ENCODE measurements at places on chromosomes 3 and 15.
A peak's percentile ranks its signal among the peaks of the same experiment; 100 is the strongest.

GRCh38 chr15:93283854-93284253 lies 194.8 kb upstream of the RGMA start:
- no peak for DNase-seq

GRCh38 chr15:31265871-31266711 lies 60.5 kb upstream of the KLF13 start:
- peak; percentile 70 for DNase-seq

DNA sequence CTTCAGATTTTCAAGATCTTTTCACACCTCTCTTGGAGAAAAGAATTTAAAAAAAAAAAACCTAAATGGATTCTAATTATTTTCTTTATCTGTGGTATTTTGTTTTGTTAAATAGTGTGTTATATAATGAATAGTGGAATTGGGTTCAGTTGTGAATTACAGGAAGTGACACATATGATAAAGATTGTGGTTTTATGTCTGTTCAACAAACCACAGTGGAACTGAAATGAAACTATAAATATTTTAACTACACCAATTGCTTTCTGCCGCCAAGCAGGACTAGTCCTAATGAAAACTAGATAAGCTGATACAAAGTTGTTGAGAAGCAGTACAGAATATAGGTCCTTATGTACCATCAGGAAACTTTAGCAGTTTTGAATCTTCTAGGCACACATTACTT lies 121.6 kb downstream of the UBE2E2 start:
- DNase-seq: no peak

DNA sequence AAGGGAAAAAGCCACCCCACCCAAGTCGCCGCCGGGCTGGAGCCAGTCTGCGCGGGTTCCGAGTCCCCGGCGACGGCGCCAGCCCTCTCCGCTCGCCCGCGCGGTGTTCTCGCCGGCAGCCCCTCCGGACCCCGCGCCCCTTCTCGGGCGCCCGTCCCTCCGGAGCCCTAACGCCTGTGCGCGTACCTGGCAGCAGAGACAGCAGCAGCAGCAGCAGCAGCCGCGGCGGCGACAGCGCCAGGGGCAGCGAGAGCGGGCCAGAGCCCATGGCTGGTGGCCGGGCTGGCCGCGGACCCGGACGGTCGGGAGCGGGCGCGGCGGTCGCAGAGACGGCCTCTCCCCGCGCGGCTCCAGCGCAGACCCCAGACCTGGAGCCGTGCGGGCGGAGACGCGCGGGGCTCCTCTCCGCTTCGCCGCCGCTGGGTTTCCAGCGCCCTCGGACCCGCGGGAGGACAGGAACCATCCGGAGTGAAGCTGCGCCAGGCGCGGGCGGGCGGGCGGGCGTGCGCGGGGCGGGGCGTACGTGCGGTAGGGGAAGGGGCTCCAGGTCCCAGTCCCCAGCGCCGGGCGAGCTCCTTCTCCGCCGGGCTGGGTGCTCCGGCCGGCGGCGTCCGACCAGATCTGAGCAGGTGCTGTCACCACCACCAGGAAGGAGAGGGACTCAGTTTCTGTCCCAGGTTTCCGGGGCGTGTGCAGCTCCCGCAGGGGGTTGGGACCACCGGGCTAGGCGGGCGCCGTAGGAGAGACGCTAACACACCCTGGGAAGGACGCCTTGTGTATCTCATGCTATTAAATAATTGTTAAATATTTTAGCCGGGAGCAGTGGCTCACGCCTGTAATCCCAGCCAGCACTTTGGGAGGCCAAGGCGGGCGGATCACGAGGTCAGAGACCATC lies at the start of gene CHRNA3:
Gene CHRNA3 (minus strand): TSS at position 470 of the 895 bp plus-strand sequence. CDS start 202 bp downstream, at position 268.
- no peak for DNase-seq

GRCh38 chr3:187899246-187899645 lies 154.0 kb upstream of the BCL6 start:
- no peak for DNase-seq

- no peak for DNase-seq
Measured at GRCh38 chr3:20052851-20053250, 12.6 kb downstream of the KAT2B start.

DNA sequence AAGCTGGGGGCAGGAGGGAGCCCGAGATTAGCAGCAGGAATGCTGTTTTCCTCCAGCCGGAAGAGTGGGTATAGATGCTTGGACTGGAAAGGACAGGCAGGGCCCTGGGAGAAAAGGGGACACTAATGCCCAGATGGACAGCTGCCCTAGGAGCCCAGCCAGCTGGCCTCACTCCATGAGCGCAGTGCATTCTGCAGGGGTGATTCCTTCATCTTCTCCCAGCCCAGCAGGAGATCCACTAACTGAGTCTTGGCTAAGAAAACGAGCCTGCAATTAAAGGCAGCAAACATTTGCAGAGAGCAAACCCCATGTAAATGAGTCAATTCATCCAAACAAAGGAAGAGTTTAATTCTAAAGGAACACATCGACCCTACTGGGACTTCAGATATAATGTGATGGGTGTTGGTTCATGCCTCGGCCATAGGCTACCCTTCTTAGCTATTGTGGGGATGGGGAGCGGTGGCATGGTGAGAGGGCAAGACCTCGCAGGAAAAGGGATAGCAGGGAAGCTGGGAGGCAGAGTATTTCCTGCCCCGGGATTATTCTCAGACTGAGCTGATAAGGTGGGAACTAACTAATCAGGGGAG lies 13.3 kb upstream of the MINAR1 start:
- no peak for DNase-seq

DNA sequence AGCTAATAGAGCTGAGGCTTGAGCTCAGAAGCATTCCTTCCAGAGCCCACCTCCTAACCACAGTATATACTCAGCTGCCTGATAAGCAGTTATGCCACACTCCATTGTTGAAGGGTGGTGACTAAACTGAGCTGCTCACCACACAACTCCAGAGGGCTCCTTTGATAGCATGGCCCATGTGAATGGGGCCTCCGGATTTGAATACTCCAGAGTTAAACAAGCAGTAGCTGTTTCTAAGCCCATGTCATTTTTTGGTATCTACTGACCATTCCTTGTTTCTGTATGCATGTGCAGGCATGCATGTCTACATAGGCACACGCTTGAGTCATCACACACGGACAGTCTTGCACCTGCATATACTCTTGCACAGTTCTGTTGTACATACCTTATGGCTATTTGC lies 28.9 kb downstream of the IGSF10 start:
- no peak for DNase-seq

DNA sequence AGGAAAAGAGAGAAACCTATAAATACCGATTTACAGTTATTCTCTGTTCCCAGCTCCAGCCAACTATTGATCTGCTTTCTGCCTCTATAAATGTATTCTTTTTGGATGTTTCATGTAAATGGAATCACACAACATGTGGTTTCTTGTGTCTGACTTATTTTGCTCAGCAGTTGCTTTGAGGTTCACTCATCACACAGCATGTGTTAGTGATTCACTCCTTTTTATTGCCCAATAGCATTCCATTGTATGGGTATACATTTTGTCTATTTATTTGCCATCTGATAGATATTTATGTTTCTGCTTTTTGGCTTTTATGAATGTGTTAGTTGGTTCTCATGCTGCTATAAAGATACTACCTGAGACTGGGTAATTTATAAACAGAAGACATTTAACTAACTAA lies 23.6 kb downstream of the CCR1 start:
- DNase-seq: no peak

- no peak for DNase-seq
Measured at GRCh38 chr3:9875448-9875847, 4.6 kb downstream of the CIDEC start.

DNA sequence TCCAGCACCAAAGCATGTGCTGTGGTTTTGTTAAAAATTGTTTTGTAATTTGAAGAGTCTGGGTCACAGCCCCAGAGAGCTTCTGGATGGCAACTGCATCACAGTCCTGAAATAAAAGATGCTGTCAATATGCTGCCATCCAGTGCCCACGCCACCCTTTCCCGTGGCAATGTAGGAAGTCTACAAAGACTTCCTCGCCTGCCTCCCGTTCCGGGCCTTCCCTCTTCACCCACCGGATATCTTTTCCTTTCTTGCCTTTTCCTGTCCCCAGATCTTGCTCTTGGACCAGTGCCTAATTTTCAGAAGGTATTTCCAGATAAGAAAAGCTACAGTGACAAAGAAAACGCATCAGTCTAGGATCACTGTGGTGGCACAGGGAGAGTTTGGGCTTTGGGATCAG lies 85.3 kb upstream of the RNU6-1 start:
- no peak for DNase-seq

GRCh38 chr15:88630141-88630721 lies 8.6 kb upstream of the ISG20 start:
- no peak for DNase-seq

- DNase-seq: no peak
Measured at GRCh38 chr3:143222981-143223380, 103.4 kb downstream of the CHST2 start.

DNA sequence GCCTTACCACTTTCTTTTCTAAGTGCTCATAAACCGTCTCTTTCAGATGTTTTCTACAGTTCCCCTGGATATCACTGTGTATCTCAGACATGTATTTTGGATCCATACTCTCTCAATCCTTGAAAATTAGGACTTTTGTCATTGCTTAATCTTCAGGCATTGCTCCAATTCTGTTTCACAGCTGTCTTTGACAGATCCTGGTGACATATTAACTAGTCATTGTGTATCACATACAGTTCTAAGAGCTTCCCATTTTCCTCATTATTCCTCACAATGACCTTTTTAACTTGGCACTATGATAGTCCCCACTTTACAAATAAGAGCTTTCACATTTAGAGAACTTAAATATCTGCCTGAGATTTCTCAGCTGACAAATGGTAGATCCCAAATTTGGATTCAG lies 151.7 kb downstream of the CLSTN2 start:
- no peak for DNase-seq

GRCh38 chr15:83549623-83550022 lies 102.5 kb downstream of the SH3GL3 start:
- no peak for DNase-seq

DNA sequence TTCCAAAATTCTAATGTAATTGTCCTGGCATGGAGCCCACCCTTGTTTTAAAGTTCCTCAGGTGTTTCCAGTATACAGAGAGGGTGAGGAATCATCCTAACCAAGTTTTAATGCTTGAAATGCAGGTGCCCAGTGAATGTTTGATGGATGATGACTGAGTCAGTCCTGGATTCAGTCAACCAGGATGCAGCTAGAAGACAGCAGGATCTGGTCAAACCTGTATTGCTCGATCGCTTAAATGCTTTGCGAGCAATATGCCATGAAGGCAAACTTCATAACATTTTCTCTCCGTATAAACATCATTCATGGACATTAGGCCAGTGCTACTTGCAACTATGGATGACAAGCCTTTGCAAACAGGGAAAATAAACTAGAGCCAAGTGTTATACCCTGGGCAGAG lies 591.2 kb downstream of the RSL24D1 start:
- DNase-seq: no peak

DNA sequence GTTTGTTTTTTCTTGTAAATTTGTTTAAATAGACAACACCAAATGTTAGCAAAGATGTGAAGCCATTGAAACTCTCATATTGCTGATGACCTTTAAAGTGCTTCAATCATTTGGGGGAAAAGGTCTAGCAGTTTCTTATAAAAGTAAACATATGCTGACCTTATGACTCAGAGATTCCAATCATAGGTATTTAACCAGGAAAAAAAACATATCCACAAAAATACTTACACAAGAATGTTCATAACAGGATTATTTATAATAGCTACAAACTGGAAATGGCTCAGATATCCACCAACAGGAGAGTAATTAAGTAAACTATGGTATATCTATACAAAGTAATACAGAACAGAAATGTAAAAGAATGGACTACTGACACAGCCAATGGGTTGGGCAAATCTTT lies 27.1 kb upstream of the RORA start:
- no peak for DNase-seq

- no peak for DNase-seq
Measured at GRCh38 chr3:57682284-57682683, 10.6 kb downstream of the DENND6A start.

DNA sequence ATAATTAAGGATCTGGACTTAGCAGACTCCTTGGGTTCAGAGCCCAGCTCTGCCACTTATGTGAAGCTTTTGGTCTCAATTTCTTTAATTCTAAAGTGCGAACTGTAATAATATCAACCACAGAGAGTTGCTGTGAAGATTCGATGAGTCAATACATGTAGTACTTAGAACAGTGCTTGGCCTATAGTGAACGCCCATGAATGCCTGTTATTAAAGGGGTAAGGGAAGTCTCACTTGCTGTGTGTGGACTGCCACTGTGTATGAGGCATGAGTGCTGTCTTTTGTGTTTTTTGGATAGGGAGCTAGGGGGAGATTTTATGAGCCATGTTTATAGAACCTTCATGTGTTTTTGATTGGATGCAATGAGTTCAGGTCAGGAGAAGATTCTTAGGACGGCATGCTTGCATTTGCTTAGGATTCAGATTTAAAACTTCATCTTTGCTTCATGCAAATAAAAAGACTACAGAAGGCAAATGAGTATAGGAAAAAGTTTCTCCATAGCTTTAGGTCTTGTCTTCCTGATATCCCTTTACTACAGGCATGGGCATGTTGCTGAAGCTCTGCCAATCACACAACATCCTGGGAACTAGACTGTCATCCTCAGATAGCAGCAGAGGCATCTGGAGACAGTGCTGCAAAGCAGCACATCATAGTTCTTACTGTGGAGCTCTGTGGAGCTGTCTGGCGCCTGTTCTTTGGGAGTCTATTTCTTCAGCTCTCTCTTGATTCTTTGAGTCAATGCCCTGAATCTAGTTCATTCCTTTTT lies 50.0 kb downstream of the PLS1 start:
- DNase-seq: no peak

GRCh38 chr3:172746475-172746874 lies 4.1 kb upstream of the ECT2 start:
- DNase-seq: no peak

GRCh38 chr3:106097817-106098435 lies 229.1 kb upstream of the CBLB start:
- no peak for DNase-seq

DNA sequence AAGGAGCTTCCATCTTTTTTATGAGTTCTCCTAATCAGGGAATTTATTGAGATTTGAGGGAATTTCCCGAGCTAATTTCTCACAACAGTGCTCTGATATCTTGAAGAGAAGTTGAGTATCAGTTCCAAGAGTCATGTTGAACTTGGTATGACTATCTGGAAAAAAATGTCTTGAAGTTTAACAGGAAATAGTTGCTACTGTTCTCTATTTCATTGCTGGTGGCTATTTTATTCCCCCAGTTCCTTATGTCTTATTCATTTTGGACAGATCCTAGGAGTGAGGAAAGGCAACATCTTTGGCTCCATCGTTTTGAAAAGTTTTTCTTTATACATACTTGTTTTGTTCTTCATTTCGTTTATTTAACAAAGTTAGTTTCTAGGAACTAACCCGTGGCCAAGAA lies 307.8 kb upstream of the AGTR1 start:
- no peak for DNase-seq

All from activated naive CD4-positive, alpha-beta T cell (primary cell).